Left lung (tissue), 14 donors: ENCODE measurements at places on chromosomes 16 and 17. TPM values are rescaled to one million over a fixed set of nuclear protein-coding genes. Genes with fewer than 3 reads are reported as not detected.

DNA sequence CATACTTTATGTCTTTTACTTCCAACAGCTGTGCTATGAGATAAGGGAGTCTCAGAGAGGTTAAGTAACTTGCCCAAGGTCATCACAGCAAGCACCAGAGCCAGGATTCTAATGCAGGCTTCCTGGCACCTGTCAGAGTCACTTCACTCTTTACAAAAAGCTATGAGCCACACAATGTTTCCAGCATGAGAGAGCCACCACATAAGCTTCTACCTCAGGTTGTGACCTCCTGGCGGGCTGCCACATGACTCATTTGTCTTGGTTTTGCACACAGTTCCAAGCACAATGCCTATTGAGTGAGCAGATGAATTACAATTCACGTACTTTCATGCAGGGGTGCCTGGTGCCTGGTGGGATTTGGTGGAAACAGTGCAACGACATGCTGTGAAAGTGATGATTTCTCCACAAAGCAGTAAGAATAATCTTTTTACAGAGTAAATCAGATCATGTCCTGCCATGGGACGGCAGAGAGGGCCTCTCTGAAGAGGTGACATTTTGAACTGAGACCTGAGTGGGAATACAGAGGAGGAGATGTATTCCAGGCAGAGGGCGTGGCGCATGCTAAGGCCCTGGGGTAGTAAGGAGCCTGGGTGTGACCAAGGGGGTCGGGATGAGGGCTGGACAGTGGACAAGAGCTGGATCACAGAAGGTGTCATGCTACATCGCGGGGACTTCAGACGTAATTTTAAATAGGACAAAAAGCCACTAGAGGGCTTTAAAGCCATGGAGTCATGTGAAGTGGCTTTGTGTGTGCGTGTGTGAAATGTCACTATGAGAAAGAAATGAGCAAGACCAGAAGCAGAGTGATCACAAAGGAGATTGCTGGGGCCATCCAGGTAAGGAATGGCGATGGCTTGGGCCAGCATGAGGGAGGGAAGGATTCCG lies 53.4 kb downstream of the CACNG3 start:
- no peak for DNase-seq

GRCh38 chr16:89924925-89925307 lies 1.8 kb downstream of the TUBB3 start:
- DNase-seq: no peak

- no peak for DNase-seq
These were observed 10.7 kb upstream of the ZNF423 start for GRCh38 chr16:49866595-49867071.

DNA sequence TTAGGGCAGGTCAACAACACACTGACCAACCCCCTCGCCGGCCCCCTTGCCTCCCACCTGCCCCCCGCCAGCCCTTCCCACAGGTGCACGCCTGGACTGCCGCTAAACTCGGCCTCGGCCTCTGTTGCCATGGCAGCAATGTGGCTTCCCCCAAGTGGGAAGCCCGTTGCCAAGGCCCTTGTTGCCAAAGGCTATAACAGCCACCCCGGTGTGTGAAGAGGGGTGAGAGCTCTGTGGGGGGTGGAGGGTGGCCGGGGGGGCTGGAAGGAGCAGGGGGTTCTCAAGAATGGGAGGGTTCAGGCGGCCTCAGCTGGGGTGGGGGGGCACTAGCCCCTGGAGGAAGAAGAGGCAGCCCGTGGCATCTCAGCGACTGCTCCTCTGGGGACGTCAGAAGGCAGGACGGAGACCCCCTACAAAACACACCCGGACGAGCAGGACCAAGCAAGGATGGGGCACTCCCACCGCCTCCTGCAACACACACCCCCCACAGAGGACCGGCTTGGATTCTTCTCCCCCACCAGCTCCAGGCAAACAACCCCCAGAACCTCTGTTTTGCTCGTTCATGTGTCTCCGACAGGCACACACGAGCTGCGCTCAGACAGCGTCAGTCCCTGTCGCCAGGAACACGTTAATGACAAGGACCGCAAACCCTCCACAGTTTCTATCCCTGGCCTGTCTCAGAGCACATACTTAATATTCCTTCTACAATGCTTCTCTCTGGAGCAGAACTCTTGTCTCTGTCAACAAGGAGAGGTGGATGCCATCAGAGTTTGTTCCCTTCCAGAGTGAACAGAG lies 55.7 kb downstream of the ABR start:
- DNase-seq: no peak

- no peak for DNase-seq
These were observed 309.0 kb upstream of the PMFBP1 start for GRCh38 chr16:72480911-72481310.

GRCh38 chr17:5286846-5287245 lies 4.8 kb downstream of the RABEP1 start:
- no peak for DNase-seq

- no peak for DNase-seq
These were observed 74.4 kb downstream of the RPH3AL start for GRCh38 chr17:278055-278675.

GRCh38 chr17:2124391-2124790 lies 69.5 kb downstream of the HIC1 start:
- DNase-seq: no peak

- no peak for DNase-seq
These were observed 86.7 kb upstream of the XYLT1 start for GRCh38 chr16:17557480-17557879.

Gene THOC6
- total RNA-seq: 38.7 TPM

Gene USP7
- 98.4 TPM for total RNA-seq

DNA sequence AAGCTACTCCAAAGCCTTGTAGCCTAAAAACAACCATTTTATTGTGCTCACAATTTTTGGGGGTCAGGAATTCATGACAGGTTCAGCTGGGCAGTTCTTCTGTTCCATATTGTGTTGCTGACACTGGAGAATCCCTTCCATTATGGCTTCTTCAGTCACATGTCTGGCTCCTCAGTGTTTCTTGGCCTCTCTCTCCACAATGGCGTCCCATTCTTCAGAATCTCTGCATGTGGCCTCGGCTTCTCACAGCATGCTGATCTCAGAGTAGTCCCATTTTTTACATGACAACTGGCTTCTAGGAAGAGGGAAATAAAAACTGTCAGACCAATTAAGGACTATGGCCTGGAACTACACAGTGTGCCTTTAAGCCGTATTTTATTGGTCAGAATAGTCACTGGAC lies 49.7 kb downstream of the NF1 start:
- no peak for DNase-seq

DNA sequence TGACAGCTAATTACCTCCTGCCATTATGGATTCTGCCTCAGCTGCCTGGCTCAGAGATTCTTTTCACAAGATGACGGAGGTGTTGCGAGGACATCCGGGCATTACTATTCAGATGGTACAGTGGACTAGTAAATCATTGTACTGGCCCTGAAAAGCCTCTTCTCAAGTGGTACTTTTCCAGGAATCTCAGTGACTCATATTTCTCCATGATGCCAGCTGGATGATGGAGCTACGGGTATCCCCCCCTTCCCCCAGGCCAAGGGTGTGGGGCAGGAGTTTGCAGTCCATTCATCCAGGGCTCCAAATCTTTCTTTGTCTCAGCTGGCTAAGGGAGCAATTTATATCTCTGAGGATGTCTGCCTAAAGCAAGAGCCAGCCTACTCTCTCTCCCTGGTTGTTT lies 107.7 kb upstream of the GPR139 start:
- DNase-seq: no peak

- DNase-seq: peak; percentile 39
These were observed 430 bp downstream of the C16orf89 start for GRCh38 chr16:5065326-5065725.

GRCh38 chr17:80726558-80727408 lies 182.1 kb downstream of the RPTOR start:
- DNase-seq: no peak

Gene CDH13
- total RNA-seq: 20.3 TPM

DNA sequence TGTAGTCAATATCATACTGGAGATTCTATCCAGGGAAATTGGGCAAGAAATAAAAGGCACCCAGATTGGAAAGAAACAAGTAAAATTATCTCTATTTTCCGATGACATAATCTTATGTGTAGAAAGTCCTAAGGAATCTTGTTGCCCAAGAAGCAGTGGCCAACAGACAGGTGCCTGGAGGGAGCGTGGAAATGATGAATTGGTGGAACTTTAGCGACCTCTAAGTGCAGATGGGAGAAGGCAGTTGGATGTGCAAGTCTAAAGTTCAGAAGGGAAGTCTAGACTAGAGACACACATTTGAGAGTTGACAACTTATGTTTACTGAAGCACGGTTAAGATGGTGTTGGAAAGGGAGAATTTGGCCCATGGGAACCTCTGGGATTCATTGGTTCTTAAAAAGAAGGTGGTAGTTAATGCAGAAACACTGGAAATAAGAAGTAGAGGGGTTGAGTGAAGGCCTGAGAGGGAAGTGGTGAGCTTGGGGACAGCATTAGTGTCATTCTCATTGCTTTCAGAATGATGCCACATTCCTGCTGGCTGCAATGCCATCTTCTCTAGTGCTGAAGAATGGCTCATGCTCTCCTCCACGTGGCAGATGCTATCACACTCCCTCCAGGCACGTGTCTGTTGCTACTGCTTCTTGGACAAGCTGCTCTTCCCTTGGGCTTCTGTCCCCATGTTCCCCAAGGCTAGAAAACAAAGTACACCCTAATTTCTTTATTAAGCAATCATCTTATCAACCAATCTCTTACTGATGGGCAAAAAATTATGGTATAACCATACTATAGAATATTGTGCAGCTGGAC lies 24.0 kb downstream of the TAT start:
- no peak for DNase-seq

GRCh38 chr17:43907998-43908721 lies 824 bp upstream of the MPP2 start:
- DNase-seq: peak; percentile 57

GRCh38 chr16:866252-866896 lies 65.8 kb upstream of the GNG13 start:
- no peak for DNase-seq

DNA sequence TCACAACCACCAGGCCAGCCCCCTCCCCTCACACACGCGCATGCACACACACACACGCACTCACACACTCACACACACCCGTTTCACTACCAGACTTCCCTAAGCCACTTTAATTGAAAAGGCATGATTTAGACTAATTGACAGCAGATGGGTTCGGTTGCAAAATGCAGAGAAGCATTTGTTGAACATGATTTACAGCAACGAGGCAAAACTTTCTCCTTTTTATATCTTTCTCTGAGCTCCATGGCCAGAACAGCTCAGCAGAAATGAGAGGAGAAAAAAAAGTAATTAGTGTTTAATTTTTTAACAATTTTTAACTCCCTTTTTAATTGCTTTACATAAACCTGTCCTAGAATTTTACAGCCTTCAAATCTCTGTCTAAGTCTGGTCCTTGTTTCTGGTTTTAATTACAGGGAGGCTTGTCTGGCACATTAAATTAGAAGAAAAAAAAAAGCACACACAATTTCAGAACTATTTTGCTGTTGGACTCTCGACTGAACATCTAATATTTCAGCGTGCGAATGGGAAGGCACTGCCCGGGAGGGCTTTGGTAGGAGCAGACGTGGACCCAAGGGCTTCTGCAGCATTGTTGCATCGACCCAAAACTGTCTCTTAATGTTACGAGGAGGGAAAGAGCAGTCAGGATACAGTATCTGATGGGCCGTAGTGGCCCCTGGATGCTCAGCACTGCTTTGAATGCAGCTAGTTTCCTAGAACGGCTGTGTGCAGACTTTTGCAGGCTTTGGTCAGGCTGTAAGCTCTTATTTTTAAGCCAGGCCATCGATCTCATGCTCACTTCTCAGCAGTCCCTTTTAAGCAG lies 255.9 kb downstream of the SOX9 start:
- no peak for DNase-seq

- peak; percentile 67 for DNase-seq
These were observed 18.0 kb upstream of the PMFBP1 start for GRCh38 chr16:72189865-72190371.

DNA sequence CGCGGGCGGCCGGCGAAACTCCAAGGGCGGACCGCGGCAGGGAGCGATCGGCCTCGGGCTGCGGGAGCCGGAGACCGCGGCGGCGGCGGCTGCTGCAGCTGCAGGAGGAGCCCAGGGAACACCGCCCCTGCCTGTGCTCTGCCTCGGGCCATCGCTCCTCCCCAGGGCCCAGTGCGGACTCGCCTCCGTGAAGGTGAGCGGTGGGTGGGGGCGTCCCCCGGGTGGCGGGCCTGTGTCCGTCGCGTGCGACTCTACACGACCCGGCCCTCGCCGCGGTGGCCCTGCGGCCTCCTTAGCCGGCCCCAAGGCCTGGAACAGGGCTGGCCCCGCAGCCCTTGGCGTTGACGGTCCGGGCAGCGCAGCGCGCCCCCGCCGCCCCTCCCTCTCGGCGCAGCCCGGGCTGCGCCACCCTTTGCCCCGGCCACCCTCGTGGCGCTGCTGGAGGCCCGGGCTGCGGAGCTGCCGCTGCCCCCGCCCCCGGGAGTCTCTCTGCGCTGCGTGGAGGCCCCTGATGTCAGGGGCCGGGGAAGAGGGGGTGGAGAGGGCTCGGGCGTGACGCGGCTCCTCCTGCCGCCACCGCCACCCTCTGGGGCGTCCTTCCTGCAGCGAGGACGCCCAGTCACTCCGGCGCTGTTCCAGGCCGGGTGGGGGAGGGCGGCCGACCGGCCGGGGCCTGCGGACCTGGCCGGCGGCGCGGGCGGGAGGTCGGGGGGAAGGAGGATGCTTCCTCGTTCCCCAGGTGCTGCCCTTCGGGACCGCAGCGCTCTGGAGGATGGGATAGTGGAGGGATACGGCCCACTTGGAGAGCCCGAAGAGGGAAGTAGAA lies 485 bp downstream of the DYNLL2 start:
- DNase-seq: peak; percentile 65

- DNase-seq: no peak
These were observed 1.4 kb downstream of the CD19 start for GRCh38 chr16:28933171-28933570.

Gene AIPL1
- total RNA-seq: not detected

DNA sequence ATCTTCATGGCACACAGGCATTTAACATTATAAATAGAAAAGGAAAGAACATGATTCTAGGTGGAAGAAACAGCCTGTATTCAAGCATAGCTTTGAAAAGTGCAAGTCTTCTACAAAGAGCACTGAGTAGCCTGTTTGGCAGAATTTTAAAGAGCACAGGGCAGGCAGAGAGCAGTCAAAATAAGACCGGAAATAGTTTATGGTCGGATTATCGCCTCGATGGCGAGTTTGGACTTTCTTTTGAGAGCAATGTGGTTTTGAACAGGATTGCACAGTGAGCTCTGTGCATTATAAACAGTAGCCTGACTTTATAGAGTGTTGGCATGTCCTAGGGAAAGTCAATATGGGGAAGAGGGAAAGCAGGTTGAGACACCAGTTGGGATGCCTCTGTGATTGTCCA lies 6.2 kb upstream of the TMEM100 start:
- no peak for DNase-seq

Gene CNGB1
- total RNA-seq: not detected

DNA sequence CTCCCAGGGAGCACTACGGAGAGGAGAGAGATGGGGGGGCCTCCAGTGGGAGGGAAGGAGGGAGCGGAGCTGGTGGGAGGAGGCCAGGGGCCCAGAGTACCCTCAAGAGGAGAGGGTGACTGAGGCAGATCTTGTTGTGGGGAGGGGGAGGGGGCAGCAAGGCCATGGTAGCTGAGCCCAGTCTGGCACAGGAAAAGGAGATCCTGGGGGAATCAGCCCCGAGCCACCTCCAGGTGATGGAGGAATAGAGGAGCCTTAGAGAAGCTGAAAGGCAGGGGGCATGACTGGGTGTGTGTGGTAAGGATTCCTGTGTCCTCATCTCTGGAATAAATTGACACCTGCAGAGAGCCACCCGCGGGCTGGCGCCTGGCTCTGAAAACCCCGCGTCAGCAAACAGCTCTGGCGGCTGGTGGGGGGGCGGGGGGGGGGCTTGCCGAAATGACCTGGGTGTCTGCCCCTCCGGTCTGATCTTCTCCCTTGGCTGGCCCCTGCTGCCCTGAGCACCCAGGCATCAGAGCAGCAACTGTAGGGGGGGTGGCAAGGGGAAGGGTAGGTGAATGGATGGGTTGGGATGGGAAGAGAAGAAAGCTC lies 1.3 kb upstream of the NLGN2 start:
- no peak for DNase-seq
